CD4-positive, alpha-beta T cell (primary cell): ENCODE measurements at places on chromosomes 12 and 14.

GRCh38 chr14:85122690-85123089, 407.3 kb upstream of the FLRT2 start:
- no peak overlapping the region for H3K4me3 ChIP-seq
- H3K36me3 ChIP-seq = no peaks in the 10 kb centered on the region
- DNase-seq = no peak
- no peaks in the 10 kb centered on the region for H3K4me1 ChIP-seq
- no peak overlapping the region for H3K27ac ChIP-seq

- no peaks in the 10 kb centered on the region for H3K27me3 ChIP-seq
- DNase-seq = no peak
- no peaks in the 10 kb centered on the region for H3K36me3 ChIP-seq
- no peak overlapping the region for H3K27ac ChIP-seq
- H3K4me3 ChIP-seq = no peak overlapping the region
These were observed 19.4 kb downstream of the EGLN3 start for GRCh38 chr14:33931461-33931860.

GRCh38 chr12:3795492-3796133, 42.7 kb upstream of the CRACR2A start:
- H3K27me3 ChIP-seq = no peaks in the 10 kb centered on the region
- no peak overlapping the region for H3K4me3 ChIP-seq
- DNase-seq = no peak
- H3K27ac ChIP-seq = no peak overlapping the region

DNA sequence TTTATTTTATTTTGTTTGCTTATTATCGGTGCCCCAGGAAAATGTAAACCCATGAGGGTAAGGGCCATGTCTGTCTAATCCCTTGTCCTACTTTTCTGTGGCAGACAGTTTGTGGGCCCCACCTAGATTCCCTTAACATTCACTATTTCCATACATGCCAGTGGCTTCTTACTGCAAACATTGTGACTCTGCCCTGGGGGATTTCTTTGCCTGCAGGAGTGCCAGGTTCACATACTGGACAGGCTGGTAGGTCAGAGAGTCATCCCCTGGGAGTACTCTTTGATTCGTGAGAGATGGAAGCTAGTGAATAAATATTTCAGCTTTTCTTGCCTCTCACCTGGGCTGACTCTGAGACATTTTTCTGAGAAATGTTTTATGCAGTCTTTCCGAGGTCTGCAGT, 122.8 kb upstream of the TBX5 start:
- no peaks in the 10 kb centered on the region for H3K27me3 ChIP-seq

GRCh38 chr12:96063046-96063445, 27.7 kb upstream of the LTA4H start:
- no peaks in the 10 kb centered on the region for H3K36me3 ChIP-seq
- no peaks in the 10 kb centered on the region for H3K27me3 ChIP-seq
- H3K4me1 ChIP-seq = peaks cover 18% of the 10 kb centered on the region
- H3K4me3 ChIP-seq = no peak overlapping the region

- no peaks in the 10 kb centered on the region for H3K36me3 ChIP-seq
- DNase-seq = no peak
- no peak overlapping the region for H3K4me3 ChIP-seq
- no peaks in the 10 kb centered on the region for H3K4me1 ChIP-seq
- H3K27ac ChIP-seq = no peak overlapping the region
- H3K27me3 ChIP-seq = no peaks in the 10 kb centered on the region
These were observed 768.5 kb downstream of the MED13L start for GRCh38 chr12:115508990-115509389.

GRCh38 chr14:61537563-61538463, 157.5 kb upstream of the HIF1A start:
- H3K27ac ChIP-seq = no peak overlapping the region
- H3K27me3 ChIP-seq = no peaks in the 10 kb centered on the region
- no peak for DNase-seq
- H3K36me3 ChIP-seq = peaks cover 95% of the 10 kb centered on the region
- peaks cover 12% of the 10 kb centered on the region for H3K4me1 ChIP-seq
- H3K4me3 ChIP-seq = no peak overlapping the region
